Globus pallidus (tissue), 1 donor: ENCODE measurements at places on chromosomes 16 and 17.

GRCh38 chr16:17312094-17312710 is 158.6 kb downstream of the XYLT1 start:
- no peak for DNase-seq

DNA sequence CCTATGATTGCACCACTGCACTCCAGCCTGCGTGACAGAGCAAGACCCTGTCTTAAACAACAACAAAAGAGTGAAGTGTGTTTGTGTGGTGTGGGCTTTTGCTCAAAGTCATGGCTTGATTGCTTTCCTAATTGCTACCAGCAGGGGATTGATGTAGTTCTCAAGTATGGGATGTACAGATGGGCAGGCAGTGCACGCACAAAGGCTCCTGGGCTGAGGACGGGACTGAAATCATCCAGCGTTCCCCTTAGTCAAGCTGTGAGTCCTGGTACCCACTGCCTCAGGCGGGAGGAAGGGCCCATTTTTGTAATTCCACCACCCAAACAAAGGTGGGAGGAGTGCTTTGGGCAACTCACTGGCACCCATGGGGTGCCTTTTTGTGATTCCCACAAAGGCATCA is 47.3 kb downstream of the GDE1 start:
- no peak for DNase-seq

DNA sequence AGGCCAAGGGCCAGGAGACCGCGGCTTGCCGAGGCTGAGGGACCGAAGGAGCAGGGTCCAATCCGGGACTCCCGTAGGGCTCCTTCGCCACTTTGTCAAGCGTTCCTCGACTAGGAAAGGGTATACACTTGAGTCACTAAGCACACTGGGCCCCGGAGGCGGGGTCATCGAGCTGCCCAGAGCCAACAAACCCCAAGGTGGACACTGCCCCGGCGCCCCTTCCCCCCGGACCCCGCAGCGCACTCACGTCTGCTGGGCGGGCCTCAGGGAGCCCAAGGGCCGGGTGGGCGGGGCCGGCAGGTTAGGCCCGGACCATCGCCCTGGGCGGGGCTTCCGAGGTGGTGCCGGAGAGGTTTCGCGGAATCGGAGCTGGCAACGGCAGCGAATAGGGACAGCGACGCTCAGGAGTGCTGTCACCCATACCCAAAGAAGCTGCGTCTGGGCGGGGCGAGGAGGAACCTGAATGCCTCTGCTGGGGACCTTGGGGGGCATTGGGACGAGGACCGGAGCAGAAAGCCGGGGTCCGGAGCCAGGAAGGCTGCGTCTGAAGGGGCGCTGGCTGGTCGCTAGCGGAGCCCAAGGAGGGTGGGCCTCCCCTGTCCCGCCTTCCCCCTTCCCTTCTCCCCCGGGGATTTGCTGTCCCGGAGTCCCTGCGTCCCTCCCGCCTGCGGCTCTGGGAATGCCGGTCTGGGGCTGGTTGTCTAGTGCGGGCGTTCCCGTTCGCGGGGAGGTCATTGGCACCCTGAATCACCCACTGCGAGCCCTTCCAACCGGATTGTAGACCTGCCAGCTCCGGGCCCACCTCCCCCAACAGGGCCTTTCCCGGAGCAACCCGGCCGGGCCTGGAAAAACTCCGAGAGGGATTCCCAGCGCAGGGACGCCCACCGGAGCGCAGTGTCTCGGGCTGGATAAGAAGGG is 118.2 kb upstream of the SMURF2 start:
- DNase-seq, result no peak

- DNase-seq, result no peak
Observed at GRCh38 chr16:4888428-4889135, 41.3 kb downstream of the UBN1 start.

DNA sequence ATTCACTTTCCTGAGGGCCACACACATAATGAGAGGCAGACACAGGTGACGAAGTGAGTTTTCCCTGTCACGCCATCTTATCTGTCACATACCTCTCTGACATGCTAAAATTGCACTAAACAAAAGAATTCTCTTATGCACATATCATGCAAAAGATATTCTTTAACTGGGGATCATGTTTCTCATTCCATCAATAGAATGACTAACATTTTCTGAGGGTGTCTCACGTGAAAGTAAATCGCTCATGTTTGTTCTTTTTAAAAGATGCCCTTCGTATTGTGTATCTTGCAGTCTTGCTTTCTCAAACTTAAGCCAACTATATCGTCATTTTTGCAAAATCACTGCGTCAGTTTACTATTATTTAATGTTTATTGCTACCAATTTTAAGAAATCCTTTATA is 306.4 kb downstream of the WWOX start:
- DNase-seq, result no peak

DNA sequence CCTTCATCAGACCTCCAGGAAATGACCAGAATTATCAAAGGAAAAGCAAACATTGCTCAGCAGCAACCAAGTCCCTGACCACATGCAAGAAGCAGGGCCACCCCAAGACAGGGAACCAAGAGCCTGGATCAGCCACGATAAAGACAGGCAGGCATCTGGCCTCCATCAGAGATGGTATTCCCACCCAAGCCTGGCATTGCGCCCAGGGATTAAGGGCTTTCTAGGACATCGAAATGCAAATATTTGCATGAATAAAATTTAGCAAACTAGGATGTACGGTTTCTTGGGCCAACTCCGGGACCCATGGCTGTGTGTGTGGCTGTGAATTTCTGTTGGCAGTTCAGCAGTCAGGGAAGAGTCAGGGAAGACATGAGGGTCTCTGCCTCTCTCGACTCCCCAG is 241.4 kb upstream of the DYNLRB2 start:
- DNase-seq, result no peak

GRCh38 chr17:39601758-39602532 is 5.8 kb downstream of the NEUROD2 start:
- DNase-seq, result no peak

DNA sequence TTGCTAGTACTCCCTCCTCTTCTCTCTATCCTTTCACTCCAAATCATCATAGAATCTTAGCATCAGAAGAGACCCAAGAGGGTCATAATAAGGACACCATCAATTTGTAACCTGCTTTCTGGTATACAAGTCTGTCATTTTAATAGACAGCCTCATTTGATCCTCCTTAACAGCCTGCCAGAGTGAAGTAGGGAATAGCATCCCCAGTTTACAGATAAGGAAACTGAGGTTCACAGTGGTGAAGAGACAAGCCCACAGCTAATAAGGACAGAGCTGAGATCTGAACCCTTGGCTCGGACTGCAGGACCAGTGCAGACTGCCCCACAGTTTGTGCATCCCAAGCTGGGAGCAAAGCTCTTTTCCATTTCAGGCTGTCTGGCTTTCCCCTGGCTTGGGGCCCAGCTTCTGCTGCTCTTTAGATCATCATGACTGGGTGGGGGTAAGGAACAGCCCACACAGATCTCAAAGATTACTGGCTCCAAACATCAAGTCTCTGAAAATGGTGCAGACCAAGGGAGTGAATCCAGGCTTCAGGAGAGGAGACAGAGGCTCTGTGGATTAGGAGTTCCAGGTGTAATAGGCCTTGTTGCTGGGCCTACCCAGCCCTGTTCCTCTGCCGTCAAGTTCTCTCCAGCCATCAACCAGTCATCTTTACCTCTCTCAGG is 10.3 kb upstream of the IGFBP4 start:
- DNase-seq, result no peak
